ENCODE measurements at places on chromosomes 7 and 10. TPM values are rescaled to one million over a fixed set of nuclear protein-coding genes. Genes with fewer than 3 reads are reported as not detected.

DNA sequence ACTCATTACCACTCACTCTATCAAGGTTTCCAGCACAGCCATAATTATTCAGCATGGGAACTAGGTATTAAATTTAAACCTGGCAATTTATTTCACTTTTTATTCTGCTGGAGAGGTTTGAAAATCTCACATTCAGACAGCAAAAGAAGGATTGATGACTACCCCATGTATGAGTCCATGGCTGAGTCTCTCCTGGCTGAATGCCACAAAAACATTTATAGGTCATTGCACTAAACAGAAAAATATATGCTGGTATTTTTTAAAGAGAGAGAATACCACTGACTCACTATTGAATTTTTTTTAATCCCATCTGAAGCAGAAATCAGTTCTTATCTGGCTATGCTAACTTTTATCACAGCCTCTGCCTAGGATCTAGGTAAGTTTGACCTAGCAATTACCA, 336.3 kb downstream of the PPP1R3A start:
- no peaks in the 10 kb centered on the region for H3K4me1 ChIP-seq
- no peak overlapping the region for H3K27ac ChIP-seq
- no peak overlapping the region for H3K4me3 ChIP-seq
- H3K36me3 ChIP-seq: no peaks in the 10 kb centered on the region
- DNase-seq: no peak
- H3K27me3 ChIP-seq: no peaks in the 10 kb centered on the region

CARD11 gene
- 233 TPM for total RNA-seq

ADCYAP1R1 gene
- total RNA-seq: not detected

DNA sequence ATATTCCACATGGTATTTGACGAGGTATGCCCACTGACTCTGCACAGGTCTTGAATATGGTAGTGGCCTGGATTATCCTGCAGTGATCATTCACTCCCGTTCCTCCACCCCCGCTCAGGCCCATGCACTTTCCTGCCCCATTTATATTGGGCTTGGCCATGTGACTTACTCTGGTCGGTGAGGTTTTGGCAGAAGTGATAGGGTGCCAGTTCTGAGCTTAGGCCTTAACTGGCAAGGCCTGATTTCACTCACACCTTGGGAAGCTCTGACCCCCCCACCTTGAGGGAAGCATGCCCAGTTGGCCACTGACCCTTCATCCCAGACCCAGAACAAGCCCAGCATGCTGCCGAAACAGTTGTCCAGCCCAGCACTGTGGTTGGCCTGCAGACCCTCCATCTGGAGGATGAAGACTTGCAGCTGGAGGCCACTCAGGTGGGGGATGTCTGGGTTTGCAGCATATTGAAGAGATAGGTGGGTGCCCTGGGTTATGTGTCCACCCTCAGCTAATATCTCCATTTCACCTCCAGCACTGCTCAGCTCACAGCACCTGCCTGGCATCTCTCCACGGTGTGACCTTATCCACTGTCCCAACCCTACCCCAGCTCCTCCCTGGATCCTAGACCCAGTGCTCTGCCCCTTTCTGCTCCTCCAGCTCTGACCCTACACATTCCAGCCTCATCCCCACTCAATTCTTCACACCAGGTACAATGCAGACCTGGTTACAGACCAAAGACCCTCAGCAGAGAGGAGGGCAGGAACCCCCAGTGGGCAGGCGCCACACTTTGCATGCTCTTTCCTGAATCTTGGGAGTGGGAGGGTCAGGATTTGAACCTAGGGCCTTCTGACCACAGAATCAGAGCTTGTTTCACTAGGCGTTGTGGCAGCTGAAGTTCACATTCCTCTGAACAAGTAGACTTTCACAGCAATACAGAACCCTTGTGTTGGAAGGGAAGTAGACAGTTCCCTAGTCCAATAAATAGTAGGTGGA, 138.1 kb upstream of the CHST15 start:
- no peaks in the 10 kb centered on the region for H3K4me1 ChIP-seq
- peak; percentile 60 for DNase-seq
- no peaks in the 10 kb centered on the region for H3K36me3 ChIP-seq
- H3K4me3 ChIP-seq: no peak overlapping the region
- no peaks in the 10 kb centered on the region for H3K27me3 ChIP-seq

DNA sequence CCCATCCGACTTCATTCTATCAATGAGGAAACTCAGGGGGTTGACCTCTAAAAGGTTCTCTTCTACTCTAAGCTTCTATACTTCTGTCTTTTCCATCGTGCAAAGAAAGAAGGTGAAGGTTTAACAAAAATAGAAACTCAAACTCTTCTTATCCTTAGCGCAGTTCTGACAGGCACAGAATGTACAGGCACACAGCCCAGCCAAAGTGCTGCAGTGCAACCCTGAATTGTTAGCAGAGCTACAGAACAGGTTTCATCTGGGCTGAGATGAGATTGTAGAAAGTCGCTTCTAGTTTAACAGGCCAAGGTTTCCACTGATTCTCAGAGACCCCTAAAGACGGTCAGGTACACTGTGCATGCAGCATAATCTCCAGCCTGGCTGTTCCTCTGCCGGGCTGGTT, 79.3 kb upstream of the AFAP1L2 start:
- H3K4me3 ChIP-seq: no peak overlapping the region
- no peaks in the 10 kb centered on the region for H3K4me1 ChIP-seq
- DNase-seq: no peak
- H3K36me3 ChIP-seq: peaks cover 51% of the 10 kb centered on the region

CNOT4 gene
- 47.1 TPM for total RNA-seq

- no peaks in the 10 kb centered on the region for H3K27me3 ChIP-seq
- no peak overlapping the region for H3K4me3 ChIP-seq
- H3K27ac ChIP-seq: no peak overlapping the region
- DNase-seq: no peak
Measured at GRCh38 chr7:142753366-142753765, 4.1 kb downstream of the PRSS1 start.

GIMAP7 gene
- 67.6 TPM for total RNA-seq

SPDYE8 gene
- total RNA-seq: not detected

IL6 gene
- total RNA-seq: 1.3 TPM

KEL gene
- 0.09 TPM for total RNA-seq

GRCh38 chr10:12720217-12720981, 281.1 kb downstream of the CCDC3 start:
- no peak overlapping the region for H3K27ac ChIP-seq
- DNase-seq: no peak
- no peak overlapping the region for H3K4me3 ChIP-seq
- no peaks in the 10 kb centered on the region for H3K27me3 ChIP-seq

GRCh38 chr10:42985436-42986316, 91.2 kb upstream of the RET start:
- H3K27me3 ChIP-seq: no peaks in the 10 kb centered on the region
- no peak for DNase-seq
- no peaks in the 10 kb centered on the region for H3K36me3 ChIP-seq
- no peak overlapping the region for H3K27ac ChIP-seq
- H3K4me1 ChIP-seq: no peaks in the 10 kb centered on the region

DNA sequence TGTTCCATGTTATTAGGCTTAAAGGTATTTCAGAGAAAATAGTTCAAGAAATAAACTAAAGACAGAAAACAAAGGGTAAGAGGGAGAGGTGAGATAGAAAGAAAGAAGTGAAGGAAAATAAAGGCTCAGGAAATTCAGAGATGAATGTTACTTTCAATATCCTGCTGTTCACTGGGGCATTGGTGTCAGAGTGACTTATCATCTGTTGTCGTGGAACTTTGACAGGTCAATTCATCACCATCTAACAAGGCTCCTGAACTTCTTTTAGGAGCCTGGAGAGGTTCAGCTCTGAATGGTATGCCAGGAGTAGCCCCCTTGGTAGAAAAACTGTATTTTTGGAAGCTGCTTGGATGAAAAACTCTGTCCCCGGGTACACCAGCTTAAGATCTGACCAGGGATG, 100.1 kb downstream of the KLF6 start:
- no peak overlapping the region for H3K4me3 ChIP-seq
- no peaks in the 10 kb centered on the region for H3K36me3 ChIP-seq
- H3K27me3 ChIP-seq: no peaks in the 10 kb centered on the region
- no peaks in the 10 kb centered on the region for H3K4me1 ChIP-seq
- no peak overlapping the region for H3K27ac ChIP-seq
- no peak for DNase-seq

DNA sequence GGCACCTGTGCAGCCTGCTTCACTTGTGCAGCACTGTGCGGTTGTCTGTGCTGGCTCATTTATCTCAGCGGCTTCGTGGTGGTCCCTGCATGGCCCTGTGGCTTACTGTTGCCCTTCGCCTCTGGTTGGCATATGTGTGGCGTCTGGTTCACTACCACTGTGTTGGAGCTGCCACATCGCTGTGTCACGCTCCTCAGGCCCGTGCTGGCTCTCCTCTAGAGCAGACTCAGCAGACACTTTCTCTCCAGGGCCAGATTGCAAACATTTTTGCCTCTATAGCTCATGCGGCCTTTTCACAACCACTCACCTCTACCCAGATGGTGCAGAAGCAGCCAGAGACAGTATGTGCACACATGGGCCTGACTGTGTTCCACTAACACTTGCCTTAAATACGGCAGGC, 37.9 kb downstream of the PPP2R2D start:
- H3K4me1 ChIP-seq: peaks cover 10% of the 10 kb centered on the region
- peaks cover 33% of the 10 kb centered on the region for H3K36me3 ChIP-seq
- no peaks in the 10 kb centered on the region for H3K27me3 ChIP-seq
- no peak overlapping the region for H3K4me3 ChIP-seq

EPO gene
- total RNA-seq: not detected

GLUD1 gene
- 115 TPM for total RNA-seq

- H3K4me3 ChIP-seq: no peak overlapping the region
- no peak overlapping the region for H3K27ac ChIP-seq
- H3K4me1 ChIP-seq: no peaks in the 10 kb centered on the region
- H3K36me3 ChIP-seq: no peaks in the 10 kb centered on the region
- H3K27me3 ChIP-seq: no peaks in the 10 kb centered on the region
Measured at GRCh38 chr7:116969371-116969902, 16.1 kb downstream of the ST7 start.

DNA sequence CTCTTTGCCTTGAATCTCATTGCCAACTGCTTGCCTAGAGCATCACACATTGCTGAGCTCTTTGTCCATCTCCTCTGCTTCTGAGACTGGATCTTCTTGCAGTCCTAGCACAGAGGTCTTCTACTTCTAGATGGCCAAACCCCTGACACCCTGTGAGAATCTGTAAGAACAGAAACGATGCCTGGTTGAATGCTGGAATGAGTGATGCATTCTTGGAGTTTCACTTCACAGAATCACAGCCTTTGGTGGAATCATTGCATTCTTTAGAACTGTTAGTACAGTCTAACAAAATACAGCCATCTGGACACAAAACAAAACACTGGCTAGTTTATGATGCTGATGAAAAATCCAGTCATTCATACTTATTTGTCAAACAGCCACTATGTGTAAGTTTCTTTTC, 141.7 kb upstream of the ITGB1 start:
- no peak overlapping the region for H3K27ac ChIP-seq
- no peaks in the 10 kb centered on the region for H3K27me3 ChIP-seq
- no peak for DNase-seq
- peaks cover 11% of the 10 kb centered on the region for H3K4me1 ChIP-seq
- no peaks in the 10 kb centered on the region for H3K36me3 ChIP-seq
- H3K4me3 ChIP-seq: no peak overlapping the region

CUL1 gene
- total RNA-seq: 45.1 TPM

- H3K27me3 ChIP-seq: no peaks in the 10 kb centered on the region
- DNase-seq: no peak
- no peak overlapping the region for H3K4me3 ChIP-seq
- H3K4me1 ChIP-seq: no peaks in the 10 kb centered on the region
- no peaks in the 10 kb centered on the region for H3K36me3 ChIP-seq
- H3K27ac ChIP-seq: no peak overlapping the region
Measured at GRCh38 chr10:132713421-132714095, 72.4 kb downstream of the NKX6-2 start.

GPR146 gene
- total RNA-seq: 4.5 TPM

- peak overlapping the region; percentile 83 for H3K4me3 ChIP-seq
- peak overlapping the region; percentile 100 for H3K27ac ChIP-seq
- DNase-seq: no peak
- peaks cover 3% of the 10 kb centered on the region for H3K4me1 ChIP-seq
- no peaks in the 10 kb centered on the region for H3K36me3 ChIP-seq
Measured at GRCh38 chr10:32446536-32447406, 831 bp downstream of the CCDC7 start.

DNA sequence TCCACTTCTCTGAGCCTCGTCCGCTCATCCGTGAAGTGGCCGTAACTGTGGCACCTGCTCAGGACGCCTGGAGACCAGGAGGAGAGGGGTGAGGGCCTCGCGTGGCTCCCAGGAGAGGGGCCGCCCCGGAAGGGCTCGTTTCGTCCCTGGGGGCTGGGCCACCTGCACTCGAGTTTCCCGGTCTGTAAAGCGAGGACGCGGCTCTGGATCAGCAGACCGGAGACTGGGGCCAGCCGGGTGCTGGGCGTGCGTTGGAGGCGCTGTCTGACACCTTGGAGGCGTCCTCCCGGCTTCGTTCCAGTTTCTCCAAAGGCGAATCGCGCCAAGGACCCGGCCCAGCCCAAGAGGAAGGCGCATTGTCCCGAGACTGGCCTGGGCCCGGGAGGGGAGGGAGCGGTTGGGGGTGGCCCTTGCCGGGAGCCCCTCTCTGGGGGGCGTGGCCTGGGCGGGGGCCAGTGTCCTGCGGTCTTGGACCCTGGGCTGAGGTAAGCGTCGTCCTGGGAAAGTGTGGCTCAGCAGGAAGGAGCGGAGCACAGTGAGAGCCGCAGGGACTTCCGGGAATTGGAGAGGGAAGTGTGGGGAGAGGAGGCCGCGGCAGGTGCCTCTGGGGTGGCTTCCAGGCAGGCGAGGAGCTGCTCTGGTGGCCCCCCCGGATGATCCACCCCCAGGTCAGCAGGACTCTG, 89.6 kb downstream of the FOXL3 start:
- no peak for DNase-seq
- peaks cover 4% of the 10 kb centered on the region for H3K27me3 ChIP-seq
- no peak overlapping the region for H3K27ac ChIP-seq

FAM237B gene
- total RNA-seq: not detected

DNA sequence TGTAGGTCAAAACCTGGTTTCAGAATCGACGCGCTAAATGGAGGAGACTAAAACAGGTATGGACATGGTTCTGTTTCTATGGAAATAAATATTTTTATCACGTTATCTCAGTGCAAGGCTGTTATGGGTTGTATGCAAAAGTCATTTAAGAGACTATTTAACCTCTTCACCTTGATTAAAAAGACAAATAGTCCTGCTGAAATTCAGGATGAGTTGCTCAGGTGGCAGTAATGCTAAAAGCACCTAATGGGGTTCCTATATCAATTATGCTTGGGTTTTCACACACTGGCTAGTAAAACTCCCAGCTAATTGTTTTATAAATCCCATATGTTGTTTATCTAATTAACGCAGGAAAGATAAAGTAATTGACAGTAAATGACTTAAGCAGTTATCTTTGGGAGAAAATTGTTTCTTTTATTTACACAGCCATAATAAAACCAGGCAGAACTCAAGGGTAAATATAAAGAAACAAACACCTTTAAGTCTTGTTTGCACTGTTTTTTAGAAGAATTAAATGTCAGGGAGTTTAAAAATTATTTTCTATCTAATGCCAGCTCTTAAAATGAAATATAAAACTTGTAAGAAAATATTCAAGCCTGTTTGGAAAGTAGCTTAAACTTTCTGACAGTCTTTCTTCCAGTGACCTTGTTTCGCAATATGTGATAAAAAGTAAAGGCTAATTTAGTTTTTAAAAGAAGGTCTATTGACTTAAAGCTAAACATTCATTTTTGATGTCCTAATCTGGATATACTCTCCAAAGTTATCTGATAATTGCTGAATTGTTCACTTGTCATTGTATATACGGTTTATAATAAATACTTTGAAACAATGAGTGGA, 3.2 kb downstream of the HHEX start:
- peaks cover 13% of the 10 kb centered on the region for H3K27me3 ChIP-seq
- DNase-seq: no peak
- H3K4me3 ChIP-seq: peak overlapping the region; percentile 71
- H3K36me3 ChIP-seq: peaks cover 7% of the 10 kb centered on the region

Data from natural killer cell (primary cell).